Dermis microvascular lymphatic vessel endothelial cell (primary cell): ENCODE measurements at places on chromosomes 6 and 20. TPM values are rescaled to one million over a fixed set of nuclear protein-coding genes. Genes with fewer than 3 reads are reported as not detected.
A peak's percentile ranks its signal among the peaks of the same experiment; 100 is the strongest.

Gene CCDC170
- under 0.01 TPM in 2 replicates for total RNA-seq

Gene BIRC7
- total RNA-seq: not detected in 2 replicates

Gene AFG1L
- 1.8 and 1.9 TPM in 2 replicates for total RNA-seq

Gene SESN1
- total RNA-seq: 33.6 and 35.7 TPM in 2 replicates

Gene TRAM2
- 12.6 and 13.5 TPM in 2 replicates for total RNA-seq

Gene MEI4
- total RNA-seq: not detected in 2 replicates

DNA sequence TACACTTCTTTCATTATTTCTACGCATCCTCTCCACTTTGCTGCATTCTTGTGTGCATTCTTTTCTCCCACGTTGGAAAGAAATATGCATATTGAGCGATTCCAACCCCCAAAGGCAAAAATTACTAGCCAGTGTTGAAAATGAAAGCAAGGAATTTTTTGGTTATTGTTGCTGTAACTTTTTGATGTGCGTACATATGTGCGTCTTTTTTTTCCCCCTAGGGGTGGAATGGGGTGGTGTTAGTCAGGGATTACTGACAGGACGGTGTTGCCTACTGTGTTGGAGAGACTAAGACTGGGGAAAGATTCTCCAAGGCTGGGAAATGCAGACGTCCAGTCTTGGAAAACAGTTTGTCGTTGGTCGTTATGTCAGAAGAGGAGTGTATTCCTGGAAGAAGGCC lies 44.2 kb upstream of the ESR1 start:
- no peak for DNase-seq

DNA sequence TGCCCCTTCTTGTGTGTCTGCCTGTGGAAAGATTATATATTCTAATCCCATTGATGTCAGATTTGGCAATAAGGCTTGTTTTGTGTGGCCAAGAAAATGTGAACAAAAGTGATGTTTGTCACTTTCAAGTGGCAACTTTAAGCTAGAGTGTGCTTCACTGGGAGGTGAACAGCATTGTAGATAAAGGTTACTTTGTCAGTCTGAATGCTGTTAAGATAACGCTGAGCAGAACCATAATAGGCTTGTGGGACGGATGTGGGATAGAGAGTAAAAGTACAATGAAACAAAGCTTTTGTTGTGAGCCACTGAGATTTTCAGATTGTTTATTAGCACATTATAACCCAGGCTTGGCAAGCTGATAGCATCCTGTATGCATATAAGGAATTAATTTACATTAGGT lies 303.8 kb upstream of the MAN1A1 start:
- no peak for DNase-seq

- DNase-seq: no peak
Observed at GRCh38 chr6:3383525-3383924, 73.3 kb downstream of the SLC22A23 start.

DNA sequence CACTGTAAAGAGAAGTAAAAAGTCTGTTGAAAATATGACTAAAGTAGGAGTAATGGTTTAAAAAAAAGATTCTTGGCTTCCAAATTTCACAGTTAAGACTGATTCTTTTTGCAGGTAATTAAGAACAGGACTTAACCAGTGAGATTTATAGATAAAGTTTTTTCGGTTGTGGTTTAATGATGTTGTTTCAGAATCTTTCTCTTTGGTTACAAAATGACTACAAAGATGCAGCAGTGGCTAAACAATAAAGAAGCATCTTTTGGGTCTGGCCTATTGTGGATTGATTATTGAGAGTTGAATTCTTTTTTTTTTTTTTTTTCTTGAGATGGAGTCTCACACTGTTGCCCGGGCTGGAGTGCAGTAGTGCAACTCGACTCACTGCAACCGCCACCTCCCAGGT lies 109.7 kb downstream of the AKAP7 start:
- no peak for DNase-seq

- no peak for DNase-seq
Observed at GRCh38 chr6:140660295-140660694, 1285.8 kb upstream of the CITED2 start.

DNA sequence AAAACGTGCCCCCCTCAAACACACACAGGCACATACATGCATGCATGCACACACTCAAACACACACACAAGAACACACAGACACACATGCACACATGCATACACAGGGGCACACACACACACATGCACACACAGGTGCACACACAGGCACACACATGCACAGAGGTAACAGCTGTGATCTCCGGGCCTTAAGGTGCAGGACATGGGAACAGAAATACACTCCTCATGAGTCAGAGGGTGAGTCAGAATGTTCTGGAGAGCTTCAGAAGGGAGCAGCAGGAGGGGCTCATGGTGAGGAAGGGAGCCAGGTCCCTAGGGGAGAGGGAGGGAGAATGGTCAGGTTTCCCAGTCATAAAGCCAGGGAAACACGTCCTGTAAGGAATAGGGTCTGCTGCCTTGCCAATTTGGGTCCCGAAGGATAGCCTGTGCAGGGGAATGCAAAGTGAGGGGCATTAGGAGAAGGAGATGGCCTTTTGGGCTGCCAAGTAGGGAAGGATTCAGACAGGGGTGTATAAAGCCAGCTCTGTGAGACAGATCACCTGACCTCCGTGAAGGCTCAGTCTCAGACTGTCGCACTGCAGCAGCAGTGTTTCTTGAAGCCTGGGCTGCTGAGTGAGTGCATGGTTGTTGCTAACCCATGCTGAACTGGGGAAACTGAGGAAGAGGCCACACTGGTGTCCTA lies 123.9 kb downstream of the MAFB start:
- DNase-seq: peak; percentile 30
